ENCODE measurements at places on chromosomes 2 and 18. TPM values are rescaled to one million over a fixed set of nuclear protein-coding genes. Genes with fewer than 3 reads are reported as not detected.

The CCL20 gene
- total RNA-seq, result not detected

The GULP1 gene
- 135 TPM for total RNA-seq

The CCDC150 gene
- 12.2 TPM for total RNA-seq

The ATOH8 gene
- 16.4 TPM for total RNA-seq

DNA sequence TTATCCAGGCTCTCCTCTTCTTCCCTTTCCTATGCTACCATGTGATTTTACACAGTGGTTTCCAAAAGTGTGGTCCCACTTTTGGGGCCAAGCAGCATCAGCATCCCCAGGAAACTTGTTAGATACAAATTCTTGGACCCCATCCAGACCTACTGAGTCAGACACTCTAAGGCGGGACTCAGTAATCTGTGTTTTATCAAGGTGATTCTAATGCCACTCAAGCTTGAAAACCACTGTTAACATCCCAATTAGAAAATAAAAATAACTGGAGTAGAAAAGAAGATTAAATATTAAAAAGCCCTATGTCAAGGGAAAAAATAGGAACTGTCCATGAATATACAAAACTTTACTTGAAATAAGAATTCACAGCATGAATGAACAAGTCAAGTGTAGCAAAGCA lies 10.8 kb downstream of the DSG2 start:
- H3K4me1 ChIP-seq, result peaks cover 40% of the 10 kb centered on the region
- no peak for DNase-seq
- no peak overlapping the region for H3K27ac ChIP-seq
- no peaks in the 10 kb centered on the region for H3K27me3 ChIP-seq

The KLHL29 gene
- 1.1 TPM for total RNA-seq

All from SJSA1 (cell line).